ENCODE measurements at places on chromosomes 7 and 10. TPM values are rescaled to one million over a fixed set of nuclear protein-coding genes. Genes with fewer than 3 reads are reported as not detected.

The C7orf33 gene
- not detected for total RNA-seq

The AFAP1L2 gene
- 0.13 TPM for total RNA-seq

The ACADSB gene
- total RNA-seq = 6.9 TPM

The GPR37 gene
- 2.4 TPM for total RNA-seq

The UPP1 gene
- 12.3 TPM for total RNA-seq

The CFAP43 gene
- 0.31 TPM for total RNA-seq

The SPDYE6 gene
- not detected for total RNA-seq

The CREB5 gene
- 4.4 TPM for total RNA-seq
